ACHN (cell line): ENCODE measurements at places on chromosomes 4 and X.

- no peak for DNase-seq
Measured at GRCh38 chr4:24475756-24476155, 108.6 kb downstream of the DHX15 start.

DNA sequence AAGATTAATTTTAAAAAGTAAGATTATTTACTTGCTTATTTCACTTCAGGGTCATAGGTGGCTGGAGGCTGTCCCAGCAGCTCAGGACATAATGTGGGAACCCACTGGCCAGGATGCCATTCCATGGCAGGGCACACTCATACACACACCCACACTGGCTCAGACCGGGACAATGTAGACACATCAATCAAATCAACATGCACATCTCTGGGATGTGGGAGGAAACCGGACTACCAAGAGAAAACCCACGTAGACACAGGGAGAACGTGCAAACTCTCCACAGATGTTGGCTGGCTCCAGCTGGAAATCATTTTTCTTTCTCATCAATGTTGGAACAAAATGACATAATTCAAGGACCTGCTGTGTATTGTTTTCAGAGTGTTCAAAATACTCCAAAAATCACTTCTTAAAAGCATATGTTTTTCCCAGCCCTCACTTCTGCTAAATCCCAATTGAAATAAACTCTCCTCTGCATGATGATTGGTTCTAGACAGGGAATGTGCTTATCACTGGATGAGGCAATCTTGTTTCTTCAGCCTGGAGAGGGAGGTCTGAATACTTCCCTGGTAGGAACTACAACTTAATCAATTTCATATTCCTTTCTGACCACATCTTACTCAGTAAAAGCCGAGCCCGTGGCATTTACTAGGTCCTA is 18.6 kb upstream of the CPE start:
- no peak for DNase-seq

GRCh38 chr4:88177983-88178625 is 19.7 kb upstream of the ABCG2 start:
- peak; percentile 81 for DNase-seq

DNA sequence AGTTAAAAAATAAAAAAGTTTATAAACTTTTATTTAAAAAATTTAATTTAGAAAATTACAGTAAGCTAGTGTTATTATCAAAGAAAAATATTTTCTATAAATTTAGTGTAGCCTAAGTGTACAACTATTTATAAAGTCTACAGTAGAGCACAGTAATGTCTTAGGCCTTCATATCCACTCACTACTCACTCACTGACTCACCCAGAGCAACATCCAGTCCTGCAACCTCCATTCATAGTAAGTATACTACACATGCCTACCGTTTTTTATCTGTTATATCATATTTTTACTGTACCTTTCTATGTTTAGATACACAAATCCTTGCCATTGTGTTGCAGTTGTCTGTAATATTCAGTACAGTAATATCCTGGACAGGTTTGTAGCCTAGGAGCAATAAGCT is 129.0 kb upstream of the FAM47B start:
- DNase-seq = no peak

- DNase-seq = no peak
Measured at GRCh38 chrX:65508851-65509250, 25.7 kb downstream of the LAS1L start.

- peak; percentile 57 for DNase-seq
Measured at GRCh38 chrX:135477576-135477975, 42.9 kb upstream of the INTS6L start.

- DNase-seq = peak; percentile 65
Measured at GRCh38 chr4:137994853-137995252, 247.3 kb downstream of the SLC7A11 start.

DNA sequence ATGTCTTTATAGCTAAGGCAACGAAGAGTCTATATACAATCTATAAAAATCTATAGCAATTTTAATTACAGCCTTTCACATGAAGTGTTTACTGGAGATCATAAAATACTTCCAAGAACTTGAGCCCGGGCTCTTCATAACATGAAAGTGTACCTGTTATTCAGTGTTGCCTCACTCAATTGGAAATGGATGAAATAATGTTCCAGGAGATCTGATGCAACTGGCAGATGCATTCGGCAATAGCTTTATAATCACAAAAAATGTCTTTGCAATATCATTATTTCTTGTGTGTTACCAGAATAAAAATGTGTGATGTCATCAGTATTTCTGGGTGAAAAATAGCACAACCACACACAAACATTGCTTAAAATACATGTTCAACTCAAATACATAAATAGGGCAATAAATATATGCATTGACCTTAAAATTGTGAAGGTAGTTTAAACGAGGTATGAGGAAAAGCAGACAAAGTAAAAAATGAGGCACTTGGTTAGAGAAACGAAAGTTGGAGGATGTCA is 1266.8 kb upstream of the PCDH7 start:
- no peak for DNase-seq
